ENCODE measurements at places on chromosomes 13 and 19. TPM values are rescaled to one million over a fixed set of nuclear protein-coding genes. Genes with fewer than 3 reads are reported as not detected.

The ZNF568 gene
- total RNA-seq, result 10.5 TPM

The RASIP1 gene
- total RNA-seq, result 14.8 TPM

The ATP8A2 gene
- 9.0 TPM for total RNA-seq

The FKRP gene
- total RNA-seq, result 25.5 TPM

The ZNF547 gene
- total RNA-seq, result 5.1 TPM

The SPACA4 gene
- not detected for total RNA-seq

The RGL3 gene
- 49.4 TPM for total RNA-seq

The PCCA gene
- 46.6 TPM for total RNA-seq

The SERPINE3 gene
- 0.17 TPM for total RNA-seq

The ZNF177 gene
- 5.0 TPM for total RNA-seq

The KLF1 gene
- total RNA-seq, result 1.1 TPM

The THSD1 gene
- total RNA-seq, result not detected

The ZNF610 gene
- total RNA-seq, result 6.3 TPM

The PRR22 gene
- 1.0 TPM for total RNA-seq

The F7 gene
- 0.24 TPM for total RNA-seq

The NEK5 gene
- total RNA-seq, result 0.73 TPM

The C19orf38 gene
- total RNA-seq, result 0.78 TPM

The TNFAIP8L1 gene
- 3.3 TPM for total RNA-seq

The ADAMTSL5 gene
- total RNA-seq, result 0.10 TPM

The CYP2S1 gene
- 272 TPM for total RNA-seq

The NXNL1 gene
- total RNA-seq, result not detected

The MAMSTR gene
- total RNA-seq, result 1.9 TPM

The SLC44A2 gene
- 62.2 TPM for total RNA-seq

The MBD3L2 gene
- not detected for total RNA-seq

The CEACAM4 gene
- not detected for total RNA-seq

The KLK10 gene
- total RNA-seq, result 4.9 TPM

The ZSWIM4 gene
- total RNA-seq, result 42.3 TPM

The SEMA6B gene
- 39.8 TPM for total RNA-seq

The CYP4F2 gene
- not detected for total RNA-seq

The CCDC122 gene
- 7.5 TPM for total RNA-seq

The ITGBL1 gene
- not detected for total RNA-seq

The MAP3K10 gene
- total RNA-seq, result 13.7 TPM

The S1PR4 gene
- 0.24 TPM for total RNA-seq

The ZNF724 gene
- total RNA-seq, result 77.5 TPM

The STARD13 gene
- 2.9 TPM for total RNA-seq

The IFI30 gene
- 17.1 TPM for total RNA-seq

The TMIGD2 gene
- total RNA-seq, result 0.76 TPM

The SIGLEC5 gene
- total RNA-seq, result not detected

The PIK3R2 gene
- 37.1 TPM for total RNA-seq
